ENCODE measurements at places on chromosomes 6 and 20.
A peak's percentile ranks its signal among the peaks of the same experiment; 100 is the strongest.

GRCh38 chr20:48686238-48687116 is 141.3 kb downstream of the PREX1 start:
- no peak for DNase-seq

DNA sequence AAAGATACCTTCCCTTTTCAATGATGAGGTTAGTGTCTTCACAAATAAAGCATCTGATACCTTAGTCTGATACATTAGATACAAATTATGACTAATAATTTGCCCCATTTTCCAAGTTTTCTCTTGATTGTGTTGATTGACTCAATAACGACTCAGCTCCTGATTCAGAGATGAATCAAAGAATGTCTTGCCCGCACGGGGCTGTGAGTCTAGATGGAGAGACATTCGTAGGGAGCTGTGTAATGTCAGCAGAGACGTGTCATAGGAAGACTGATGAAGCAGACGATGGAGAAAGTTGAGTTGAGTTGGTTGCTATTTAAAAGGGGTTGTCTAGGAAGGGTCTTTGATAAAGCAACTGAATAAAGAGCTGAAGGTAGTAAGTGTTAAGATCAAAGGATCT is 78.2 kb downstream of the TSHZ2 start:
- DNase-seq, result no peak

GRCh38 chr6:79040083-79040482 is 38.0 kb downstream of the PHIP start:
- no peak for DNase-seq

DNA sequence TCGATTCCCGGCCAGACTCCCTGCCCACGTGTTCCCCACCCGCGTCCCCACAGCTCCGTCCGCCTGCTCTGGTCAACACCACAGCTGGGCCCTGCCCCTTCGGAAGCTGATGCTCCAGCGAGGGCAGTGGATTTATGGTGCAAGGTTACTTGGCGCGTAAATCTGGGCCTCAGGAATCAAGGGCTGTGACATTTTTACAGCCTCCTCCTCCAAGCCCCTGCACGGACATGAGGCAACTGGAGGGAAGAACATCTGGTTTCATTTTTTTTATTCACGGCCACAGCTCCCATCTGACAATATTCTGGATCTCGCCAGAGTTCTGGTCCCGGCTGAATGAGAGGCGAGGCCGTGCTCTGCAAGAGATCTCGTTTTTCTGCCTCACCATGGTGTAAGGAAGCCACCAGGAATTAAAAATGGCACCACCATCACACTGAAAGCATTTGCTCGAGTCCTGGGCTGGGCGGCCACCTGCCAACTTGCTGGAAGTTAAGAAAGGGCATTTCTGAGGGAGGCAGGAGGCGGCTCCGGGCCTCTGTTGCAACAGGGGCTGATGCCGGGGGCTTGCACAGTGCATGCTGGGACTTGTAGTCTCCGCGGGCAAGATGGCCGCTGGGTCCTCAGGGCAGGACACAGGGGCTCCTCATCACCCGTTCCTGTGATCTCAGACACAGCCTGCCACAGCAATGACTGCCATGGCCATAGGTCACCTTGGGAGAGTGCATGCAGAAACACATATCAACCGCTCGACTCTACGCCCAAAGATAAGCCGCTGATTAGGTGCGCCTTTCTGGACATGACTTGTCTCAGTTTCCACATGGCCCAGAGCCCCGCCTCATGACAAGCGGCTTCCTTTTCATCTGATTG is 148.5 kb downstream of the LY86 start:
- no peak for DNase-seq

DNA sequence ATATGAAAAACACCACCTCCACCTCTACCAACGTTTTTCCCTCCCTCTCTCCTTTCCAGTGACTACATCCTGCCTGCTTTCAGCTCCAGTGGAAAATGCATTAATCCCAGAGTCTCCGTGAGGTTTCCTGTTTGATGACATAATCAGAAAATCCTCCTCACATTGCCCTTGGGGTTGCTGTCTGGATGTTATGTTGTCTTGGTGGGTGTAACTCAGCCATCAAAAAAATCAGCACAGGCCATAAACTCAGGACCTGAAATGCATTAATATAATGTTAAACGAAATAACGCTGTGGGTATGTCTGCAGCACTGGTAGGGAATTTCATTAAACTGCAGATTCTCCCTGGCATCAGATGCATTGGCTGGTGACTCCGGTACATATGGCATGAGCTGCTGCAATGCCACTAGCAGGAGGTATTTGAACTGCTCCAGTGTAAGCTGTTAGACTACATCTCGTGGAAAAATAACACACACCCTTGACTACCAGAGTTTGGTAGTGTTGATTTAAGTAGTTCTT is 297.8 kb downstream of the PRL start:
- no peak for DNase-seq

- no peak for DNase-seq
These were observed 53.3 kb downstream of the PLEKHG1 start for GRCh38 chr6:150652848-150653613.

GRCh38 chr20:39292193-39292736 is 330.1 kb downstream of the DHX35 start:
- DNase-seq, result no peak

DNA sequence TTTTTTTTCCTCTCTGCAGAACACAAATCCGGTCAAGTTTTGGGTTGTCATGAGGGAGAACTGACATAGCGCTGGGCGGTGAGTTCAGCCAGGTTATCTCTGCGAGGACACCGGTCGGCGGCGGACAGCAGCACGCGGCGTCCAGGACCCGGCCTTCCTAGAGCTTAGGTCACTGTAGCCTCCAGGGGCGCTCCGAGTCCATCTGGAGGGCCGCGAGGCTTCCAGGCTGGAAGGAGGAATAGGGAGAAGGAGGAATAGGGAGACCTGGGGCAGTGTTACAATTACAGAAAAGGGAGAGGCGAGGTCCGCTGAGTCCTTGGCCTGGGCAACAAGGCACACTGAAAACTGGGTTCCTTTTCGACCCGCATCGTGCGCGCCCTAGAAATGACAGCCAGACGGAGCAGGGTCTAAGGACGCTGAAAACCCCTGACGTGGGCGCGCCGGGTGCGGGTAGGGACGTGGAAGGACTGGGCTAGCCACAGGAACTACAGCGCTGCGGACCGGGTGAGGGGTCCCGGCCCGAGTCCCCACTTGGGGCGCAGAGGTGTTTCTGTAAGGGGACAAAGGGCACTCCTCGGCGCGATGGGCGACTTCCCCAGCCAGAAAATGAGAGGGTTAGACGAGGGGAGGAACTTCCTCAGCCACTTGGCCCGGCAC is 536 bp upstream of the FNDC1 start:
- DNase-seq, result no peak

- no peak for DNase-seq
These were observed 108.3 kb upstream of the TOP1 start for GRCh38 chr20:40920291-40920690.

- no peak for DNase-seq
These were observed 511.4 kb downstream of the DHX35 start for GRCh38 chr20:39473536-39473935.

GRCh38 chr6:146910611-146911010 is 293.6 kb upstream of the STXBP5 start:
- DNase-seq, result no peak

GRCh38 chr6:129717277-129717676 is 7.3 kb upstream of the ARHGAP18 start:
- DNase-seq, result no peak

DNA sequence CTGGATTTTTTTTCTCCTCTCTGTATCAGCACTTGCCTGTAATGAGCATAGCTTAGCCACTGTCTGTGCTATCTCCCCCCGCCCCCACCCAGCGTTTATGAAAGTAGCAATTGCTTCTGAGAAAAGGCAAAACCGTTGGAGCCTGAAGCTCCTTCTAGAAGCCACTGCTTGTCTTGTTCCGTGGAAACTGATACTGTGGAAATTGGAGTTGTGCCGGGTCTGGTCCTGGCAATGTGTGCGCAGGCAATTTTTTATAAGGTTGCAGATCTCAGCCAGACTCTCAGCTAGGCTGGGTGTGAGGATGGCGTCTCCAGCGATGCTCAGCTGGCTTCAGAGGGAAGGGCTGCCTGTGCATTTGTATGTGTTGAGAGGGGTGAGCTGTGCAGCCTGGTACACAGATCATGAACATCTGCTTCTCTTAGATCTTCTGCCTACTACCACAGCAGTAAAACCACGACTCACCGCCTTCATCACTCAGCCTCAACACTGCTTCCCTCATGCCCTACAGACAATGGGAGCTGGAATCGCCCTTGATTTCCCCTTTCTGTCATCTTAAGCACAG is 72.4 kb upstream of the GTSF1L start:
- no peak for DNase-seq

DNA sequence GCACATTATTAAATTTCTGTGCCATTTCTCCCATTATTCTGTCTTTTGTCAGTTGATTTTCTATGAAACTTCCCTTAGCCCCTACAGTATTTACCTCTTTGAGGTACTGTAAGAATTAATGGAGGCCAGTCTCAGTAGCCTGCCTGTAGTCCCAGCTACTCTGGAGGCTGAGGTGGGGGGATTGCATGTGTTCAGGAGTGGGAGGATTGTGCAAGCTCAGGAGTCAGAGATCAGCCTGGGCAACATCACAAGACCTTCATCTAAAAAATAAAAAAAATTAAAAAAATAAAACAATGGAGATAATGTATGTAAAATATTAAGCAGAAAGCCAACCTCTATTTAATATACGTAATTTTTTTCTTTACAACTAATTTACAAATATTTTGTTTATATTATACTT is 77.8 kb downstream of the OR2B2 start:
- no peak for DNase-seq

DNA sequence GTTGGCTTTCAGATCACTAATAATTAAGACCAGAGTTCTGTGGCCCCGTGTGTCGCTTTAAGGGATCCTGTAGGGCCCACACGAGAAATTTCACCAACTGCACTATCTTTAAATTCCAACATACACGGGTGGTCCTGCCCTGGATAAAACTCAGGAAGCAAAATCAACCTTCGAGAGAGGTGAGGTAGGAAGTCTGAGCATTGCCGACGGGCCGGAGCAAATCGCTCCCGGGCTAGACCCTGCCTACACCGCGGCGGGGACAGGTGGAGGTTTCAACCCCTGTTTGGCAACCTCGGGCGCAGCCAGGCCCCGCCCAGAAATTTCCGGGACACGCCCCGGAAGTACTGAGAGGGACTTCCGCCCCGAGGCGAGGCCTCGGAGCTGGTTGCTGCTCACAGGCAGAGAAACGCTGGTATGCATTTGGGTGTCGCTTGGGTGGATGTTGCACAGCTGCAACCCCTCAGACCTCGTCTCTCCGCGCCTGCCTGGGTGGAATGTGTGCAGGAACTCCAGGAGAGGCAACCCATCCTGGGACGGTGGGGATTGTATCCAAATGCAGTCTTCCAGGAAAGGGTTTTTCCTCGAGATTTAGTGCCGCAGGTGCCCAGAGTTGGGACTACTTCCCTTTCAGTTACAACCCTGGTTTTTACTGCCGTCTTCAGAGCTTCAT is 19.9 kb downstream of the ZKSCAN8 start:
- peak; percentile 73 for DNase-seq

DNA sequence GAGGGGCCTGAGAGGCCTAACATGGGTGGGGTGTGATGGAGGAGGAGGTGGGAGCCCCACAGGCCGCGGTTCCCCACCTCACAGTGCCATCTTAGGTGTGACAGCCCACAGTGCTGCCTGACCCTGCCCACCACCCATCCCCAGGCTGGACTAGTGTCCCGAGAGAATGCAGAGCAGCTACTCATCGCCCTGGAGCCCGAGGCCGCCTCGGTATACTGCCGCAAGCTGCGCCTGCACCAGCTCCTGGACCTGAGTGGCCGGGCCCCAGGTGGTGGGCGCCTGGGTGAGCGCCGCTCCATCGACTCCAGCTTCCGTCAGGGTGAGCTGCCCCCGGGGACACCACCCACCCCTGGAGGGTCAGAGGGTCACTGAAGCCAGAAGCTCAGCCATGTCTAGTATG is 15.6 kb downstream of the HSPA12B start:
- no peak for DNase-seq

DNA sequence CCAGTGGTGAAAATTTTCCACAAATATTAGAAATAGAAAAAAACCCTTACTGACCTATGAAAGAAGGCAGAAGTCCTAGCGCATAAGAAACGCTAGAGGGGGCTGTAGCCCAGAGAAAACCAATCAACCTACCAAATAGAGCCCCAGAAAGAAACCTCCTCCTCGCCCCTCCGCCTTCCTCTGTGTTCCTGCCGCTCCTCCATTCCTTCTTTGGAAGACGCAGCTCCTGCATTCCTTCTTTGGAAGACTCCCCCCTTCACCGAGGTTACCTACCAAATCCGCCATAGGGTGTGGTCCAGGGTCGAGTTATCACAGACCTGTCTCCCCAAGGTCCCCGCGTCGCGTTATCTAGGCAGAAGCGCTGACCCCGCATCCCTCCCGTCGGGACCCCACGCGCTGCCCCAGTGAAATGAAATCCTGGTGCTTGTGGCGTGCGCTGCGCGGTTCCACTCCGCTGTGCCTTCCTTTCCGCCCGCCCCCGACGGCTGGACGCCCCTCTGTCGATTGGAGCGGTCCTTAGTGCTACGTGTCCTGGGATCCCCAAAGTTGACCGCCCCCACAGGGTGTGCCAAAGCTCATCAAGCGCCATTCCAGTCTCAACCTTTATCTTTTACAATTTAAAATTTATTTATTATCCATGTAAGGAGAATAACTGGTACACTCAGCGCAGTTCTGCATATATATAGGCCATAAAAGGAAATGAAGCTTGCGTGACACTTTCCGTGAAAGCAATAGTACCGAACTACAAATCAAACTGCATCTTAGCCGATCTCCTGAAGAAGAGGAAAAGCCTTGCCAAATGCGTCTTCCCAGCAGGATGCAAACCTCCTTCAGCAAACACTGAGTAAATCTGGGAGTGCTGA is 13.0 kb downstream of the RPP21 start:
- peak; percentile 30 for DNase-seq

DNA sequence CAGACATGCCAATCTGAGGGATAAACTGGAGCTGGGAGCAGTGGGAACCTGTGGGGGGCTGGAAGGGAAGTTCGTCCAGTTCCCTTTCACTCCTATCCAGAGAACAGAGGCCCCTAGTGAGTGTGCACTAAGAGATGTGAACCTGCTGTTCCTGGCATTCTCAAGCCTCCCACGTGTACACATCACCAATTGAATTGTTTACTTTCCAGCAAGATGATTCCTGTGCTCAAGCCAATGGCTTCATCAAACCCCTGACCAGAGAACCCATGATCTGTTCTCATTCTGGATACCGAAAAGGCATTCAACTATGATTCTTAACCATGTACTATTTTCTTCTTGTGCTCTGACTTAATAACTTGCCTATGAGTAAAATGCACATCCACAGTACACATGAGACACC is 10.2 kb upstream of the SLC22A3 start:
- no peak for DNase-seq

DNA sequence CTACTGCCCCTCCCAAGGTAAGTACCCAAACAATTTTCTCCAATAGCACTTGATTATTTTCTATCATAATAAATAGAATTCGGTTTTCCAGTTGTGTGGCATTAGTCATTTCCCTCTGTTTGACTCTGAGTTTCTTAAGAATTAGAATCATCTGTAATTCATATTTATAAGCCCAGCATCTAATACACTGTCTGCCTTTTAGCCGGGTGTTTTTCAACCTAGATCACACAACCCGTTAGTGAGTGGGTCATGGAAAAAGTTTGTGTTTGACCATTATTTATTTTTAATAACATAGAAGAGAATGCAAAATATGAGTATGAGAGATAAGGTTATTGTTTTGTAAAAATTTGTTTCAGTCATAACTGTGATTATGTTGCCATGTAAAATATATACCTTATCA is 701.6 kb downstream of the RFPL4B start:
- DNase-seq, result no peak

- no peak for DNase-seq
These were observed 24.6 kb upstream of the CEP162 start for GRCh38 chr6:84251891-84252539.
